Skeletal muscle cell (primary cell): ENCODE measurements at places on chromosomes 1 and 21.

GRCh38 chr1:9065213-9065751, 4.2 kb downstream of the SLC2A5 start:
- no peak for DNase-seq

- DNase-seq, result no peak
These were observed 333.8 kb downstream of the ZP4 start for GRCh38 chr1:237556911-237557310.

GRCh38 chr21:44658541-44658910, 794 bp downstream of the KRTAP12-3 start:
- DNase-seq, result no peak

- DNase-seq, result no peak
These were observed 2.0 kb upstream of the RABGAP1L start for GRCh38 chr1:174157157-174157806.

- DNase-seq, result no peak
These were observed 24.7 kb upstream of the DNASE2B start for GRCh38 chr1:84373436-84374141.

GRCh38 chr1:48673332-48674105, 103.2 kb downstream of the BEND5 start:
- DNase-seq, result no peak

DNA sequence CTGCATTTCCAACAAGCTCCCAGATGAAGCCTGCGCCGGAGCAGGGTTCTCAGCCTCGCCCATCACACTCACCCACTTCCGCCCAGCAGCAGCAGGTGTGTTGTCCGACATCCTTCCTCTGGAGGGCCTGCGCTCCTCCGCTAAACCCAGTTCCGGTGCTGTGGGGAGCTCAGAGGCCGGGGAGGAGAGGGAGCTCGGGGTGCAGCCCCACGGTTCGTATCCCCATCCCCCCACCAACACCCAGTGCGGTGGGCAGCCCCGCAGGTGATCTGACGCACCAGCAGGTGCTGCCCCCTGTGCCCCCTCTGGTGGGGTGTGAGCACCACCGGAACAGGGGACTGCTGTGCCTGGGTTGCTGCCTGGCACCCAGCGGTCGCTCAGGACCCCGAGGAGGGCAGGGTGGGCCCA, 3.4 kb upstream of the PEX10 start:
- no peak for DNase-seq
